Small intestine (tissue), 16 donors: ENCODE measurements at places on chromosomes 1 and 21.

DNA sequence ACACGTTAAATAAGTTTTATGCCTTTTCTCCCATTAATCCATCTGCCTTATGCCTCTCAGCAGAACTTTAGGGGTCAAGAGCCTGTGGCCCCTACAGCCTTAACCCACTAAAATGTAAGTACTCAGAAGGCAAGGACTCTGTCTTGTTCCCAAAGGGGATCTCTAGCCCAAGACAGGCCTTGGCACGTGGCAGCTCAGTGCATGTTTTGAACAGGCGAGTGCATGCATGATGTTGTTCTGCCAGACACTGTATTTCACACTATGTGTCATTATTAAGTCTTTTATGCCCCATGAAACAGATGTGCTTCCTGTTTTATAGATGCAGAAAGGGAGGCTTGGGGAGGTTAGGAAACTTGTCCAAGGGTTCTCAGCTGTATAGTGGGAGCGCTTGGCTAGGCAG is 102.8 kb downstream of the ETS2 start:
- no peak for DNase-seq
- H3K27ac ChIP-seq, result peak overlapping the region; percentile 97
- H3K27me3 ChIP-seq, result no peaks in the 10 kb centered on the region
- H3K4me3 ChIP-seq, result no peak overlapping the region
- peaks cover 41% of the 10 kb centered on the region for H3K4me1 ChIP-seq
- H3K36me3 ChIP-seq, result no peaks in the 10 kb centered on the region

GRCh38 chr1:193634470-193634869 is 448.1 kb upstream of the B3GALT2 start:
- H3K27ac ChIP-seq, result no peak overlapping the region
- DNase-seq, result no peak
- H3K4me1 ChIP-seq, result no peaks in the 10 kb centered on the region
- H3K4me3 ChIP-seq, result no peak overlapping the region
- H3K27me3 ChIP-seq, result no peaks in the 10 kb centered on the region

- H3K4me1 ChIP-seq, result peaks cover 2% of the 10 kb centered on the region
- H3K36me3 ChIP-seq, result no peaks in the 10 kb centered on the region
- peak; percentile 62 for DNase-seq
Measured at GRCh38 chr1:44408632-44409602, 3.9 kb downstream of the RNF220 start.

DNA sequence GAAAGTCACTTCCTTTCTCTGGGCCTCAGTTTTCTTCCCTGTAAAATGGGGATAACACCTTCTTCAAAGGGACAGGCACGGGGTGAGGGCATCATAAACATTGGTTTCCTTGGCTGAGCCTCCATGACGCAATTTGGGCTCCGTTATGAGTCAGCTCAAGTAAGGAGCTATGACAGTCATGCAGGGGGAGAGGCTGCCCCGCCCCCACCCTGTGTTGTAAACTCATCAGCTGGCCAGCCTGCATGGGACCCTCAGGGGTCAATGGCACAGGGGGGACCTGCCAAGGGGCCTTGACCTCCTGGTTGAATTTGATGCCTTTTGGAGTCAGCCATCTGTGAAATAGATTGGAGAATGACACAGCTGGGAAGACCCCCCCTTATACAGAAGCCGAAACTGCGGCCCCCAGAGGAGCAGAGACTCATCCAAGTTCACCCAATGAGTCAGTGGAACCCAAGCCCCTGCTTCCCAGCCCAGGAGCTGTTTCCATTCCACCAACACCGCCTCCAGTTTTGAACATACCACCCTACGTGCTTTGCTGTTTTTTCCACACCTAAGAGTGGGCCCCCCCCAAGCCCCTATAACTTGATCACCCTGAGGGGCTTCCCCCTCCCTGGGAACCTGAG is 36.8 kb upstream of the RUNX3 start:
- no peak overlapping the region for H3K4me3 ChIP-seq
- DNase-seq, result no peak
- no peaks in the 10 kb centered on the region for H3K27me3 ChIP-seq

DNA sequence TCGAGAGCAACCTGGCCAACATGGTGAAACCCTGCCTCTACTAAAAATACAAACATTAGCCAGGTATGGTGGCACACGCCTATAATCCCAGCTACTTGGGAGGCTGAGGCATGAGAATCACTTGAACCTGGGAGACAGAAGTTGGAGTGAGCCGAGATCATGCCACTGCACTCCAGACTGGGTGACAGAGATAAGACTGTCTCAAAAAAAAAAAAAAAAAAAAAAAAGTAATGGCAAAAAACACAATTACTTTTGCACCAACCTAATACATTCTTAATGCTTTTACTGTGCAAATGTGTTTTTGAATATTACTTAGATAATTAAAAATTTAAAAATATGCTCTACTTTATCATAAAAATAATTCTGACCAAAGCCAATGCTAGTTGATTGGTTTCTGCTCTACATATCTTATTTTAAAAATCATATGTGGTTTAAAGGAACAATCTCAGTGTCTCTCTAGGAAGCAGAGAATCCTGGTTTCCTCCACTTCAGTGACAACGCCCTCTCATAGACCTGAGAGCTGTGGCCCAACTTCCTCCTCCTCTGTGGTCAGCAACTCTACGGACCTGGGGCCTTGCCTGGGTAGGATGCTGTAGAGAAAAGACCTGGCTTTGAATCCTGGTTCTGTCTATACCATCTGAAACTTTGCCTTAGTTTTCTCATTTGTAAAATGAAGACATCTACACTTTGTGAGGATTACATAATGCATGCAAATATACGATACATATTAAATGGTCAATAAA is 64.7 kb downstream of the TGFBR3 start:
- no peaks in the 10 kb centered on the region for H3K27me3 ChIP-seq
- no peak for DNase-seq
- H3K27ac ChIP-seq, result no peak overlapping the region
- H3K4me1 ChIP-seq, result no peaks in the 10 kb centered on the region

DNA sequence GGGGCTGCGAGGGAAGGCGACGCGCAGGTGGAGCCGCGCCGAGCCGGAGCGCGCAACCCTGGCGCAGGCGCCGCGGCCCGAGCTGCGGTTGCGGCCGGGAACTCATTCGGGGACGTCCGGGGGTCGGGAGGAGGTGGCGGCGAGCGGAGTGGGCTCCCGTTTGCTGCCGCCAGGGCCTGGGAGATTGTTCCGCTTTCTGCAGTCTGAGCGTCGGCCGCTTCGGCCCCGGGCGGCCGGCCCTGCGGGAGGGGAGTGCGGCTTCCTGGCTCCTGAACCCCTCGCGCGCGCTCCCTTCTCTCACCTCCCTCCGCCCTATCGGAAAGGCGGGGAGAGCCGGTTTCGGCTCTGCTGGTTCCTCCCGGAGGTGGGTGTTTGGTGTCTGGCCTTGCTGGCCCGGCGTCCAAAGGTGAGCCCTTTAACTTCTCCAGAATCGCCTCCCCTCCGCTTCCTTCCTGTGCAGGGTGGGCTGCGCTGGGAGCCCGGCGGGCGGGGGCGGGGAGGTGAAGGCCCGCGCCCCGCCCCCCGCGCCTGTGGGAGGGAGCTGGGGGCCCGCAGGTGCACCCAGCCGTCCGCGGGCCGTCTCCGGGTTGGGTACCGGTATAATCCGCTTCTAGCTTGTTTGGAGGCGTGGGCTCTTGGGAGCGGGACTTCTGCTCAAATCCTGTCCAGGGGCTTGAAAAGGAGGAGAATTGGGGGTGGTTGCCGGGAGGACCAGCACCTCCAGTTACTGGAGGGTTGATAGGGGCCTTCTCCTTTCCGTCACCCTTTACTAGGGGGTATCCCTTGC is 683 bp downstream of the LRRC8D start:
- H3K27me3 ChIP-seq, result no peaks in the 10 kb centered on the region
- H3K36me3 ChIP-seq, result no peaks in the 10 kb centered on the region

GRCh38 chr1:165364568-165365133 is 8.1 kb upstream of the LMX1A start:
- DNase-seq, result no peak
- H3K4me3 ChIP-seq, result no peak overlapping the region
- H3K27ac ChIP-seq, result no peak overlapping the region
- peaks cover 25% of the 10 kb centered on the region for H3K27me3 ChIP-seq

GRCh38 chr1:83670909-83671565 is 327.9 kb downstream of the TTLL7 start:
- no peaks in the 10 kb centered on the region for H3K4me1 ChIP-seq
- H3K4me3 ChIP-seq, result no peak overlapping the region
- H3K27ac ChIP-seq, result no peak overlapping the region
- no peak for DNase-seq
- no peaks in the 10 kb centered on the region for H3K27me3 ChIP-seq

DNA sequence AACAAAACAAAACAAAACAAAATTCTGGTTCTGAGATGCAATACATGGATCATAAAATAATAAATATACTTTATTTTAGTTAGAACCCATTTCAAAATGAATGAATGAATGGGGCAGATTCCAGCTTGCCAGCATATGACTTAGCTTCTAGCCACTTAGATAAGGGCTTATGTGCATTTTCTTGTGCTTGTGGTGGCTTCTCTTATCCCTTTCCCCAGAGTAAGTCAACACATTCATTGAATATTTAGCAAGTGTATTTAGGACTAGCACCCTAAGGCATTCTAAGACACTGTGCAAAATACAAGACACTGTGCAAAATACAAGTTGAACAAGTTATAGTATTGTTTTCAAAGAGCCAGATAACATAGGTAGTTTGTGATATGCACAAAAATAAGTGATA is 4.7 kb downstream of the ADIPOR1 start:
- H3K36me3 ChIP-seq, result peaks cover 23% of the 10 kb centered on the region
- no peak overlapping the region for H3K4me3 ChIP-seq
- H3K27me3 ChIP-seq, result no peaks in the 10 kb centered on the region
- no peak overlapping the region for H3K27ac ChIP-seq
- no peak for DNase-seq

DNA sequence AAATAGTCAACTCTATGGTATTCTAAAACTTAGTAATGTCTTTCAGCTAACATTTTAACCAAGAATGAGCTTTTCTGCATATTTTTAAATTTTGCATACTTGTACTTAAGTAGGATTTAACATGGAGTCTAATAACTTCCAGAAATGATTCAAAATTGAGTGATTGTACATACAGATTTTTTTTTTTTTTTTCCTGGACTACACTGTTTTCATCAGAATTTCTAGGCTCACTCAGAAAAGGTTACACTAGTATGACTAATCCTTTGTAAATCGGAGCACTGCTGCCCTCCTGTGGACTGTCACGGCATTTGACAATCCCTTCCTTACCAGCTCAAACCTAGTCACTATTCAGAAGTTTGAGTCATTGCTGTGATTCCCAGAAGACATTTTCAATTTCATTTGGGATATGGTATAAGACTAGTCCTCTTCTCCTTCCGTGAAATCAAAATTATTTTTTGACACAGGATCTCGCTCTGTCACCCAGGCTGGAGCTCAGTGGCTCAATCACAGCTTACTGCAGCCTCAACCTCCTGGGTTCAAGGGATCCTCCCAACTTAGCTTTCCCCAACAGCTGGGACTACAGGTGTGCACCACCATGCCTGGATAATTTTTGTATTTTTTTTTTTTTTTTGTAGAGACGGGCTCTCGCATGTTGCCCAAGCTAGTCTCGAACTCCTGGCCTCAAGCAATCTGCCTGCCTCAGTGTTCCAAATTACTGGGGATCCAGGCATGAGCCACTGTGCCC is 45.5 kb downstream of the CD46 start:
- peak; percentile 82 for DNase-seq
- no peaks in the 10 kb centered on the region for H3K27me3 ChIP-seq
- H3K4me3 ChIP-seq, result no peak overlapping the region

DNA sequence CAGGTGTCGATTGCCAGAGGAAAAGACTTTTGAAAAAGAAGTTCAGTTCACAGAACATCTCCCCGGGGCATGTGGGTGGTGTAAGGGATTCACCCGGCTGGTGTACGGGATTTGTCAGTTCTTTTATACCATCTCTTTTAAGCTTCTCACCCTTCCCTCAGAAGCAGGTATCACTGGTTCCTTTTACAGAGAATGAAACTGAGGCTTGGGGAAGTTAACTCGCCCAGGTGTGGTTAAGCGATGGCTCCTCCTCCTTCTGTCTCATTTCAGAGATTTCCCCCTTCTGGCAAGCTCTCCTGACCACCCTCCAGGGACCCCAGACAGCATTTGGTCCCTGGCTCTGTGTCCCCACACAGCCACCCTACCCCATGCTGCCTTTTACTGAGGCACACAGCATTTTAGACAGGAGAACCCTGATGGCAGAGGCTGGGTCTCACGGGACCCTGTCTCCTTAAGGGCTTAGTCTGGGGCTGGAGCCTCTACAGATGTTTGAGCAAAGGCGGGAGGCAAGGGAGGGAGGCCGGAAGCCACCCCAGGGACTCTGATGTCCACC is 2.8 kb upstream of the ECE1 start:
- no peaks in the 10 kb centered on the region for H3K27me3 ChIP-seq
- peak overlapping the region; percentile 76 for H3K27ac ChIP-seq
- no peak overlapping the region for H3K4me3 ChIP-seq

DNA sequence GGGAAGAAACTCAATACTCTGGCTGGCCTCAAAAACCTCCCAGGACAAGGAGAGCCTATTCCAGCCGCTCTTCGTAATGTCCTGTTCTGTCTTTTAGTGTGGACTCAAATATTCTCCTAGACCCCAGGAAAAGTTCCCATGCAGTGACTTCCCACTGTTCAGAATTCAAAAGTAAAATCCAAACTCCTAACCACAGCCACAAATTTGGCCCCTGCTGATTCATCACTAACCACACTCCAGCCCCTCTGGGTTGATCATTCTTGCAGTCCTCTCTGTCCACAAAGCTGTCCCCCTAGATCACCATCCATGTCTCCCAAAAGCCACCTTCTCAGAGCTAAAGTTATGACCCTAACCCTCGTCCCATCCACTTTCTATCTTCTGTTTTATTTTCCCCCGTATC is 5.1 kb downstream of the CTNNBIP1 start:
- no peak overlapping the region for H3K4me3 ChIP-seq
- no peak overlapping the region for H3K27ac ChIP-seq
- no peak for DNase-seq

- DNase-seq, result no peak
- no peaks in the 10 kb centered on the region for H3K36me3 ChIP-seq
- no peaks in the 10 kb centered on the region for H3K27me3 ChIP-seq
- no peaks in the 10 kb centered on the region for H3K4me1 ChIP-seq
- H3K4me3 ChIP-seq, result no peak overlapping the region
Measured at GRCh38 chr1:87061742-87062156, 147.3 kb downstream of the HS2ST1 start.

DNA sequence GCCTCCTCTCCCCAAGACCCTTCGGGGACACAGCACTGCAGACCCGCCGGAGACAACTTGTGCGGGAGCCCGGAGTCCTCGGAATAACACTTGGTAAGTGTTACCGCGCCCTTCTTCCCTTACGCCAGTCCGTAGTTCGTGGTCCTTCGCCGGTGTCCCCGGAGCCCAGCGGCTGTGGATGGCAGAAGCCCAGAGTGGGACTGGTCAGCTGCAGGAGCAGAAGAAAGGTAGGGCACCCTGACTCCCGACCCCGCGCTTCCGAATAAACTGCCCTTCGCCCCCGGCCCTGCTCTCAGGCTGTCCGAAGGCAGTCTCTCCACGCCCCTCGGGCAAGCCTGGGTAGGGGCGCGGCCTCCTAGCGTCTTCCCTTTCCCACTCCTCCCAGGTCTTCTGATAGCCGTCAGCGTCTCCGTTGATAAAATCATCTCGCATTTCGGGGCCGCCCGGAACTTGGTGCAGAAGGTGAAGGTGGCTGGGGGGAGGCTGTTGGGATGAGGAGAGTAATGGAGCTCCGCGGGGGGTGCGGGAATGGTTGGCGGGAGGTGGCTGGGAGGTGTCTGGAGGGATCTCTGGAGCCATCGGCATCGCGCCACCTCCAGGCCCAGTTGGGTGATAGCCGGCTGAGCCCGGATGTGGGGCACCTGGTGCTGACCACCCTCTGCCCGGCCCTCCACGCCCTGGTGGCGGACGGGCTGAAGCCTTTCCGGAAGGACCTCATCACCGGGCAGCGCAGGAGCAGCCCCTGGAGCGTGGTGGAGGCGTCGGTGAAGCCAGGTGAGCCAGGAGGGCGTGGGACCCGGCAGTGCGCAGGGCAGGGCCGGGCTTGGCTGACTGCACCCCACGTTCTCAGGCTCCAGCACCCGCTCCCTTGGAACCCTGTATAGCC is 4.3 kb downstream of the RUSC1 start:
- peaks cover 7% of the 10 kb centered on the region for H3K4me1 ChIP-seq
- DNase-seq, result peak; percentile 71
- peak overlapping the region; percentile 98 for H3K27ac ChIP-seq
- H3K27me3 ChIP-seq, result no peaks in the 10 kb centered on the region
